ENCODE measurements at places on chromosomes 1 and 21.
A peak's percentile ranks its signal among the peaks of the same experiment; 100 is the strongest.

DNA sequence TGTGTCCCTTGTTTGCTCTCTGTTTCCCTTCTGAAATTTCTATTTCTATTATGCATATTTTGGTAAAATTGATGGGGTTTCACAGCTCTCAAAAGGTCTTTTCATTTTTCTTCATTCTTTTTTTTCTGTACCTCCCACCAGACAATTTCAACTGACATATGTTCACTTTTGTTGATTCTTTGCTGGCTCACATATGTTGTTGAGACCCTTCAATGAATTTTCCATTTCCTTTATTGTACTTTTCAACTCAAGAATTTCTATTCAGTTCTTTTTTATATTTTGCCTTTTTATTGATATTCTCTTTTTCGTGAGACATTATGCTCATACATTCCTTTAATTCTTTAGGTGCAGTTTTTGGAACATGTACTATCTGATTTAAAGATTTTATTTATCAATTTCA is 102.6 kb upstream of the GRIK1 start:
- DNase-seq: no peak

- no peak for DNase-seq
Measured at GRCh38 chr1:150148837-150149270, 862 bp upstream of the PLEKHO1 start.

DNA sequence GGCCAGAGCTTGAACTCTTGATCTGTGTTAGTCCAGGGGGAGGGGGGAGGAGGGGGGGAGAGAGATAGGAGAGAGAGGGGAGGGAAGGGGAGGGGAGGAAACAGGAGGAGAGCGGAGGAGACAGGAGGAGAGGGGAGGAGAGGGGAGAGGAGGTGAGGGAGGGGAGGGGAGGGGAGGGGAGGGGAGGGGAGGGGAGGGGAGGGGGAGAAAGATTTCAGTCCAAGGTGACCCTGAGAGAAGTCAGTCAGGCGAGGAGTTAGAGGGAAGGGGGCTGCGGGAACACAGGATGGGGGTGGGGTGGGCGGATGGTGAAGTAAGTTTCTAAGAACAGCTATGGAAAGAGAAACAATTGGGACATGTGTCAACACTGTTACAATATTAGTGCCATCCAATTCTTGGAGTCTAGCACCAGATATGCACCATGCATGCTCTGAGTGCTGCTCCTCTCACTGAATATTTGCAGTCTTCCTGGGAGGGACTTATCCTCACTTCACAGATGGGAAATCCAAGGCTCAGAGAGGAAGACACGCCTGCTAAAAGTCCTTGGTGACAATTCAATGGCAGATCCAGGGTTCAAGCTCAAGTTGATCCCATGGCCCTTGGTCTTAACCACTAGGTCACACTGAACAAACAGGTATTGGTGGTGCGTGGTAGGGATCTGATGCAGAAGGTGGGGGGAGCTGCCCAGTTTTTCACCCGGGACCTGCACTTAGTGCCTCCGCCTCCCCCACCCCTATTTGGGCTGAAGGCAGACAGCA is 42.5 kb upstream of the ECE1 start:
- no peak for DNase-seq

DNA sequence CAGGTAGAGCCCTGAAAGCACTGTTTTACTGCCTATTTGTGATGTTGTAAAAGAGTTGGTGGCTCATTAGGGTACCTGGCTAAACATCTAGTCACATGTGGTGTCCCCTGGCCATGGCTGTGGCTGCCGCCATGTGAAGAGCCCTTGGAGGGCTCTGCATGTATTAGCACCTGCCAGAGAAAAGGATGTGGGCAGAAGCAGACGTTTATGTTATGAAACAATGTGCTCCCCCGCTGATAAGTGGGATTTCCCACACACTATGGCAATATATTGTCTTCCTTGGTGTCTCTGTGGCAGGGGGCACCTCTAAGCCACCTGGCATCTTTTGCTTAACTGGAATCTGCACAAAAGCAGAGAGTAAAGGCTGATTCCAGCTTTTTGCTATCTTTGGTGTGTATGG is 9.6 kb downstream of the TENT5C start:
- no peak for DNase-seq

- no peak for DNase-seq
Measured at GRCh38 chr1:65630855-65631254, 161.8 kb upstream of the PDE4B start.

GRCh38 chr21:35324372-35325220 is 275.5 kb upstream of the RUNX1 start:
- no peak for DNase-seq

DNA sequence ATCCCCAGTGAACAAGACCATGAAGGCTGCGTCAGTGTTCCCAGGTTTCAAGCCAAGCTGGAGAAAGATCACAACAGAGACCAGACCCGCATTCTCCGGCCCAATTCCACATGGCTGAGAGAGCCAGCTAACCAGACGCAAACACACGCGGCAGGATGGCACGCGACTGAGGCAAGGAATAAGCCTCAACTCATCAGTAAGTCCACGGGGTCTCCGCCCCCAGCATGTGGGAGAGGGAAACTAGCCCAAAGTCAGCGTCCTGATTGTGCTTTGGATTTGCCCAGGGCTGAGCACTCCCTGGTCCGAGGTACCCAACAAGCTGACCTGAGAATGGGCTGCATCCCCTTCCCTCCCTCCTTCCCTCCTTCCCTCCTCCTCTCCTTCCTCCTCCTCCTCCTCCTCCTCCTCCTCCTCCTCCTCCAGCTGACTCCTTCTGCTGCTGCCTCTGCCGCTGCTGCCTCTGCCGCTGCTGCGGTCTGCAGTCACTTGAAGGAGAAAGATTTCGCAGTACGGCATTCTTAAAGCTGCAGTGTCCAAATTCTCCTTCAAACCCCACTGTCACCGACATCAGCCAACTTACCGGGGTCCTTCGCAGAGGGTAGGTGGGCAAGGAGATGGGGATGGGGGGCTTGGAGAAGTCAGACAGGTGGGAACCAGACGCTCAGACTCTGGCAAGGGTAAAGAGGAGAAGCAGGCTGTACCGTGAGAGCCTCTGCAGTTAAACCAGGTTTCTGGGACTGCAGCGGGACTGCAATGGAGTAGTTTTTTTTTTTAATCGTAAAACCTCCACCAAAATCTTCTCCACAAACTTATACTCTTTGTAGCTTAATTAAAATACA is 33.0 kb upstream of the H6PD start:
- no peak for DNase-seq

DNA sequence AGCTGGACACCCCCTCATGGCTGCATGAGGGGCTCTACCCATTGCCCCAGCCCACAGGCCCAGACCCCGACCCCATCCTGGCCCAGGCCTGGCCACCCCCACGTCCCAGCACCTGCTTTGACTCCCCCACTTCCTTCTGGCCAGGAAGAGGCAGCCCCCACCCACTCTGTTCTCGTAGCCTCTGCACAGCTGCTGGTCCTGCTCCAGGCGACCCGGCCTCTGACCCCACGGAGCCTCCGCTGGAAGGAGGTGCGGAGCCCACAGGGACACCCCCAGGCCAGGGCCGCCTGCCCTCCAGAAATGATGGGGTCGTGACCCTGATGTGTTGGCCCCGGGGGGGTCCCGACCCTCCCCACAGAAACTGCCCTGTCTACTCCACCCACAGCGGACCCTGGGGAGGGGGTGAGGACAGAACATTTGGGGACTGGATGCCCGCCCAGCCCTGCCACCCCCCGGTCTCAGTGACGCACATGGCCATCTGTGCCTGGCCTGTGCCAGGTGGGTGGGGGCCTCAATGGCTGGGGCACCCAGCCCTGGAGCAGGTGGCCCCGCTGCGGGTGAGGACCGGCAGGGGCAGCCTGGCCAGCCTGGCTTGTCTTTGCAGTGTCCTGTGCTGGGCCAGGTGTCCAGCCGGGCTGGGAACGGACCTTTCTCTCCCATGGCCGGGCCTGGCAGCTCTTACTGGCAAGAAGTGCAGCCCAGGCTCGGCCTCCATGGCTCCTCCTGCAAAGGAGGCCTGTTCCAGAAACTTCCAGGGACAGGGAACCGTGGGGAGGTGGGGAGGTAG is 78.6 kb downstream of the MORN1 start:
- no peak for DNase-seq

DNA sequence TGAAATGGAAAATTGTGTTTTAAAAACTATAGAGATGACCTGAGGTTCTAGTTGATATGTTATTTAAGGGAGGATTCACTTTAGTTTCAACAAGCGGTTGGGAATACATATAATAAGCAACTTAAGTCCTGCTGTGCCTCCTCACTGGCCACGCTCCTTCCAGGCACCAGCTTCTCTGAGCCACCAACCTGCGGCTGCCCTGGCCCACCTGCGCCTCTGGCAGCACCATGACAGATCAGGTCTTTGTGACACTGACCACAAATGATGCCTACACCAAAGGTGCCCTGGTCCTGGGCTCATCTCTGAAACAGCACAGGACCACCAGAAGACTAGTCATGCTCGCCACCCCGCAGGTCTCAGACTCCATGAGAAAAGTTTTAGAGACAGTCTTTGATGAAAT is 7.0 kb upstream of the USP24 start:
- no peak for DNase-seq

- DNase-seq: no peak
Measured at GRCh38 chr1:19809044-19809750, 5.9 kb downstream of the RNF186 start.

- DNase-seq: no peak
Measured at GRCh38 chr1:189356206-189356605, 1121.5 kb downstream of the BRINP3 start.

GRCh38 chr1:223067914-223068313 is 75.1 kb downstream of the TLR5 start:
- no peak for DNase-seq

DNA sequence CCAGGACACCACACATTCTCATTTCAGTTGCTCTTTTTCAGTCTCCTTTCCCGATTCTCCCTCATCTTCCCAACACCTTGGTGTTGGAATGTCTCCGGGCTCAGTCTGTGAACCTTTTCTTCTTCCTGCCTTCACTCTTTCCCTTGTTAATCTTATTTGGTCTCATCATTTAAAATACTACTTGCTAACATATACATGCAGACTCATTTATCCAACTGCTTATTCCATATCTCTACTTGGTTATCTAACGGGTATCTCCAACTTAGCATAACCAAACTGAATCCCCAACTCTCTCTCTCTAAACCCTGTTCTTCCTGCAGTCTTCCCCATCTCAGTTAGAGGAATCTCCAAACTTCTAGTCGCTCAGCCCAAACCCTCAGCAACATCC is 26.2 kb downstream of the RAB3B start:
- no peak for DNase-seq

GRCh38 chr1:3101124-3101939 is 32.3 kb downstream of the PRDM16 start:
- DNase-seq: peak; percentile 76

DNA sequence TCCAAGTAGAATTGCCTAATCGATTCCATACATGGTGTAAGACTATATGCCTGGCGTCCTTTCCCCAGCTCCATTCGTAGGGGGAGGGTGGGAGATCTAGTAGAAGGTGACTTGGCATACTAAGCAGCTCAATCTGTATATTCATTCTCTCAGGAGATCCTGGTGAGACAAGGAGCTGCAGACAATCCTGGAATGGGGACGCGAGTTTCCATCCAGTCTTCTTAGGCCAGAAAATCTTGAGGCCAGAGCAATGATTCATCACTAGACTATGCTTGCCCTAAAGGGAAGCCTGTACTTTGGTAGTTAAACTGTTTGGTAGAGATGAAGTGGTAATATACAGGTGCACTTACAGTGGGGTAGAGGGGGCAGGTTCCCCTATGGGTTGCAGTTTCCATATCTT is 468.7 kb downstream of the ADGRL2 start:
- no peak for DNase-seq

GRCh38 chr1:14677292-14677971 is 78.9 kb downstream of the KAZN start:
- no peak for DNase-seq

GRCh38 chr1:112878321-112878720 is 77.7 kb downstream of the SLC16A1 start:
- DNase-seq: no peak

DNA sequence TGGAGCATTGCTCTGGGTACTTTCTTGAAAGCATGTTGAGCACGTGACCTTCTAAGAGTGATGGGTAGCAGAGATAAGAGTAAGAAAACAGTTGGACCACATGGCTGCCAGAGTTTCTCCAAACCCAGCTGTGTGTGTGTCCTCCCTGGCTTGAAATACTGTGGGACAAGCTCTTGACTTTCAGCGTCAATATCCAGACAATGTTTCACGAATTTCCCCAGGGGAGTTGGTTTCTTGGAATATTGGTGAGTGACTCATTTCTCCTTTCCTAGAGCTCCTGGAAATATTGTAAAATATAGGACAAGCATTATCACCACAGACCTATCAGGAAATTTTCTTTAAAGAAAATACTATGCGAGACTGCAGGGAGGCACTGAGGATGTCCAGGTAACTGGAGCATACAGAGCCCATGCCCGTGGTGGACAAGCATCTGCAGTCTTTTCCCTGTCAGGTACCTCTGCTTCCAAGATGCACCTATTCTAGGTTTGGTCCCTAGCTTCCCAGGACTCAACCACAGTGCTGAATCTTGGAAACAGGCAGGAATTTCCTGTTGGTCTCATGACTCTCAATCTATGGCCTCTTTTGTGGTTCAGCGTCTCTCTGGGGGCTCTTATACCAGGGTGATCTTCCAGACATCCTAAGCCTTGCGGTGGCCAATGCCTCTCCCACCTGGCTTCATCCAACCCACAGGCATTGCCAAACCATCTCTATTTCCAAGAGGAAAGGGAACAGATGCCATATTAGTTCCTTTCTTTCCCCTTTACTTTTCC is 67.4 kb downstream of the KCNJ6 start:
- DNase-seq: no peak

GRCh38 chr1:151058692-151059091 is 730 bp downstream of the CDC42SE1 start:
- peak; percentile 69 for DNase-seq

GRCh38 chr1:157161901-157162300 is 23.7 kb upstream of the ETV3 start:
- DNase-seq: no peak

DNA sequence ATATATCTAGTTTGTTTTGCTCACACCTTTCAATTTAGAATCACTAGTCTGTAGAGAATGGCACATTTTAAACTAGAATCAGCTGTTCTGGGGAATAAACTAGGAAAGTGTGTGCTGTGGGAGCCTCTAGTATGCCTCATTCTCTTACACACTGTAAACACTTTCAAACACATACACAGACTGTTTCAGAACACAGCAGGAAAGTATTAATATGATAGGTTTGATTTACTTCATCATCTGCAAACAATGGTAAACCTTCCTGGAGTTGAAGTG is 67.1 kb upstream of the ABCG1 start:
- no peak for DNase-seq

DNA sequence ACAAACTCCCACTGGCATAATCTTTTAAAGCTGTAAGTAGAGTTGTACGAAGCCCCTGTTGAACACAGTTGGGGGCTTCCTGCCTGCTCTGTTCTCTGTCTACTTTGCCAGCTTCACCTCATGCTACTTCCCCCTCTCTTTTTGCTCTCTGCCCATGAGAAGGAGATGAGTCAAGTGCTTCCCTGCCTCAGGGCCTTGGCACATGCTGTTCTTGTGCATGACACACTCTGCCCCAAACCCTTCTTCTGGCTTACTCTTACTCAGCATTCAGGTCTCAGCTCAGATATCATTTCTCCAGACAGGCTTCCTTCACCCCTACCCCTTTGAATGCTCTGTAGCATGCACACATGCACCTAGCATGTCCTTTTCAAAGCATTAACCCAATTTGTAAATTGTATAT is 208.8 kb downstream of the FOXD2 start:
- no peak for DNase-seq
